GM12864 (cell line): ENCODE measurements at places on chromosomes 12 and 14.
A peak's percentile ranks its signal among the peaks of the same experiment; 100 is the strongest.

DNA sequence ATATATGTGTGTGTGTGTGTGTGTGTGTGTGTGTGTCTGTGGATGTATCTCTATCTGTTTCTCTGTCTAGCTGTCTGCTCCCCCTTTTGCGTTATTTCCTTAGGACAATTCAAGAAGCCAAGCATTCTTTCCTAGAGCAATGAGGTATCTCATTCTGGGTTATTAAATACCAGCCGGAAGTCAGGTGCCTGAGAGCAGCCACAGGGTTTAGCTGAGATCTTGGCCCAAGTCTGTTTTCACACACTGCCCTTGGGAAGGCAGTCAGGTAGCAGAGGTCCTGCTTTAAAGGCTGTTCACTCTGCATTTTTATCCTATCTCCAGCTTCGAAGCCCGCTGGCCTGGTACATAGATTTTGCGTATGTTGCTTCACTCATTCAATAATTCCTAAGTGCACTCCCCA lies 76.8 kb downstream of the TSPAN9 start:
- no peak for DNase-seq

DNA sequence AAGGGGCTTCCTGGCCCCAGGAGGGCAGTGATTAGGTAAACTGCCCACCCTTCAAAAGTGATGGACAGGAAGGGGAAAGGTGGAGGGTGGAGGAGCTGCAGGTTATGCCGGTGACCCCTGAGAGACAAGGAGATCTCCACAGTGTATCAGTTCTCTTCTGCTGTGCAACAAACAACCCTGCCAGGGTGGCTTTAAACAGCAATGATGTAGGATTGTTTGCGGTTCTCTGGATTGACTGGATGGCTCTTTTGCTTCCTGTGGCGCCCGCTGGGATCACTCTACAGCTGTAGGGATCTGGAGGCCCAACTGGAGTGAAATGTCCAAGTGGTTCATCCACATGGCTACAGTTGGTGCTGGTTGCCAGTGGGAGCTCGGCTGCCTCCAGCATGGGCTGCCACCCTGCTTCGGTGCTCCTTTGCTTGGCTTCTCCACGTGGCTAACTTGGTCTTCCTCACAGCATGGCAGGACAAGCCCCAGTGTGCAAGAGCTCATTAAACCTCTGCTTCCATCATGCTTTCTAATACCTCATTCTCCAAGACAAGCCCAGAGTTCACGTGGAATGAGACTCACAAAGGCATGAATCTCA lies 8.6 kb upstream of the ANKRD9 start:
- no peak for DNase-seq

- DNase-seq = no peak
Observed at GRCh38 chr14:39025810-39026627, 77.0 kb downstream of the SEC23A start.

- DNase-seq = no peak
Observed at GRCh38 chr14:104034976-104035699, 50.4 kb upstream of the ASPG start.

GRCh38 chr12:109892748-109893147 lies 7.3 kb upstream of the TCHP start:
- DNase-seq = peak; percentile 78

GRCh38 chr14:95261616-95262510 lies 57.8 kb downstream of the CLMN start:
- DNase-seq = no peak

DNA sequence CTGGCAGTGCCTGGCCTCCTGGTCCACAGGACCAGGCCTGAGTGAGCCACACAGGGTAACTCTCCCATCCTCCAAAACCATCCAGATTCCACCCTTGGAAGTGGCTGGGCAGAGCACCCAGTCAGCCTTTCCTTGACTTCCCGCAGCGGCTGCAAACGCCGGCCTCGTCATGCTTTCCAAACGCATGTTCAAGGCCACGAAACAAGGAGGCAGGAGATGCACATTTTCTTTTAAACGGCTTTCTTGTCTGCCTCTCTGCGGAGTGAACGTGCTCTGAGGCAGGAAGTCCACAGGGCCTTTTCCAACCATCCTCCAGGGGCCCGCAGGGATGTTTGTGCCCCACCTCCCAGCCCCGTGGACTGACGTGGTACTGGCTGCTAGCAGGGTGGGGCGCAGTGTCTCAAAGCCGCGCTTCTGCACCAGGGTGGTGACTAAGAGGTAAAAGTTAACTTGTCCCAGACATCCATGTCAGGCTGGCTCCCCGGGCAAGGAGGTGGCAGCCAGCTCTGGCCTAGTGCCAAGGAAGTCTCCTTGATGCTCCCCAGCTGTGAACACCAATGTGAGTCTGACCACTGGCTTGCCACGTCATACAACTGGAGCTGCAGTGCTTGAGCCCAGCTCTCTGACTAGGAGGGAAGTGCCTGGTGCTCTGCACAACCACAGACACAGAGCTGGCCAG lies 45.0 kb downstream of the KCNA5 start:
- DNase-seq = no peak

DNA sequence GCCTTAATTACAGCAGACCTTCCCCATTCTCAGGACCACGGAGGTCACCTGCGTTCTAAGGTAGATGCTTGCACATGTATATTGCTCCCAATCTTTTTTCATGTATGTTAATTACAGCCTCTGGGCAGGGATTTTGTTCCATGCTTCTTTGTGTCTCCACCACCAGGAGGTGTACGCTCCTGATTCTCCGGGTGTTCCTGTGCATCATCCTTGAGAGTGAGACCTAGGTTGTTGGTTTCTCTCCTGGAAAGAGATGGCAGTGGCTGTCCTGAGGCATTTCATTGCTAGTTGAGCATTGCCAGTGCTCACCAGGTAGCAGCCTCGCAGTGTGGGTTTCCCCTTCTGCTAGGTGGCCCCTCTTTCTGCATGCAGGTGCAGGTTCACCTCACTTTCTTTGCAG lies 52.8 kb downstream of the KCNK13 start:
- no peak for DNase-seq

DNA sequence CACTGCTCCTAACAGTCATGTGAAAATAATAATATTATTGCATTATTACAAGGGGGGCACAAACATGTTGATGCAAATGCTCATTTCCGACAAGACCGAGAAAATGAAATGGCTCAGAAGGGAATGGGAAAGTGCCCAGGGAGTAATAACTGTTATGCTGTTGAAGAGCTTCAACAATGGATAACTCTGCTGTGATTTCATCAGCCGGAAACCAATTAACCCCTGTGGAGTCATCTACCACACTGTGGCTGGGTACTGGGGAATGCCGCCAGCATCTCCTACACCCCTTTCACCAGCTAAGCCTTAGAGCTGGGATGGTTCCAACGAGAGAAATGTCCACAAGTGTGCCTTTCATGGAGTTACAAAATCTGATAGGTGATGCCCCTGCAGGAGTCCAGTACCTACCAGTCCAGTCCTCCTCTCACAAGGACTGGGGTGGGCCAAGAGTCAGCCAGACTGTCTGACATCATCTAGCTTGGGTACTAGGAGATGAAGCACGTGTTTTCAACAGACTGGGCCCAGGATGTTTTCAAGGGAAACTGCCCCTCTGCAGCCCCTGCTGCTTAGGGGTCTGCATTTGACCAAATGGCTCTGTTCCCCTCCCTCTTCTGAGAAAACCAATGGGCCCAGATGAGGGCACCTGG lies 509.3 kb upstream of the CCDC196 start:
- DNase-seq = no peak

DNA sequence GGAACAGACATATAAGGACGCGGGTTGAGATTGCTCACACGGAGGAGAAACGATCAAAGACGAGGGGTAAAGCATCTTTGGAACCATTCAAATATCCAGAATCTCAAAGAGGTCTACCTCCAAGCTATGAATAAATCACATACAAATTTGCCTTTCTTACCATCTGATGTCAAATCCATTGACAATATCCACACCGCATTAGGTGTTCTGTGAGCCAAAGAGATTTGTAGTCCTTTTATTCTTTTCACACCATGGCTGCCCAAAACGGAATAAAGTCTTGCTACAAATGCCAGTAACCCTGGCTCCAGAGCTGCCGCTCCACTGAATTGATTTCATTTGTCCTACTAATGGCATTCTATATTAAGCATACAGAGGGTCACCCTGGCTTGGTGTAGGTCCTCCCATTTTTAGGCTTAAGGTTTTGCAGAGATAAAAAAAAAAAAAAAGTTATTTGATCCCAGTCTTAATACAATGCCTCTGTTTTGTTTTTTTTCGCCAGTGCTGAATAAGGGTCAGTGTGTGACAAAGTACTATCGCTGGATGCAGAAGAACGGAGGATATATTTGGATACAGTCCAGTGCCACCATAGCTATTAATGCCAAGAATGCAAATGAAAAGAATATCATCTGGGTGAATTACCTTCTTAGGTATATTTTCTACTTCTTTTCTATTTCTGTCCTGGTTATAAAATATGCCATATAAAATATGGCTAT lies 157.3 kb downstream of the EGLN3 start:
- no peak for DNase-seq

- peak; percentile 43 for DNase-seq
Observed at GRCh38 chr14:65637780-65638179, 225.2 kb downstream of the FUT8 start.

DNA sequence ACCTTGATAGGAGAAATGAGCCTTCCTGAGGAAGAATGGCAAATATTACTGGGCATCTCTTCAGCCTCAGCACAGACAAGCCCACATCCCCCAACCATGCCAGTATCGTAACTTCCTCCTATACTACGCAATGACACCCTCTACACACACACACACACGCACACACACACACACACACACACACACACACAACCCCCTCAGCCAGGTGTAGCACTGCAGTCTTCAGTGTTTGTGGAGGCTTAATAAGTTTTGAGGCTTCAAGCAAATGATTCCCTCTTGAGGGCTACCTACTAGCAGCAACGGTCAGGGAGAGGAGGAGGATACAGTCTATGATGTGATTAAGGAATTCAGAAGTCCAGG lies 1.6 kb downstream of the DGKA start:
- no peak for DNase-seq

DNA sequence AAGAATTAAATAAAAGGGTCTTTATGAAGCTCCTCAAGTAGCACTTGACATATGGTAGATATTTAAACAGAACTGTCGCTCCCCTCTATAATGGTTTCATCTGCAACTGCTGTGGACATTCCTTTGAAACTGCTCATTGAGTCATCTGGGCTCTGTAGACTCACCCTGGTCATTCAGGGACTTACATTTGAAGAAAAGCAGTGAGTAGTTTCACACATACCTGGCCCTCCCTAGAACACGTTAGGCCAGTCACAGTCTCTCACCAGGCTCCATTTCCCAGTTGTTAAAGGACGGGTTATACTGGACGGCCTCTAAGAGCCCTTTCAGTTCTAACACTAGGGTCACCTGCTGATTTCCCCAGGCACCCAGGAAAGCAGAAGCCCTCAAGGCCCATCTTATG lies 217.0 kb downstream of the BCL11B start:
- no peak for DNase-seq

DNA sequence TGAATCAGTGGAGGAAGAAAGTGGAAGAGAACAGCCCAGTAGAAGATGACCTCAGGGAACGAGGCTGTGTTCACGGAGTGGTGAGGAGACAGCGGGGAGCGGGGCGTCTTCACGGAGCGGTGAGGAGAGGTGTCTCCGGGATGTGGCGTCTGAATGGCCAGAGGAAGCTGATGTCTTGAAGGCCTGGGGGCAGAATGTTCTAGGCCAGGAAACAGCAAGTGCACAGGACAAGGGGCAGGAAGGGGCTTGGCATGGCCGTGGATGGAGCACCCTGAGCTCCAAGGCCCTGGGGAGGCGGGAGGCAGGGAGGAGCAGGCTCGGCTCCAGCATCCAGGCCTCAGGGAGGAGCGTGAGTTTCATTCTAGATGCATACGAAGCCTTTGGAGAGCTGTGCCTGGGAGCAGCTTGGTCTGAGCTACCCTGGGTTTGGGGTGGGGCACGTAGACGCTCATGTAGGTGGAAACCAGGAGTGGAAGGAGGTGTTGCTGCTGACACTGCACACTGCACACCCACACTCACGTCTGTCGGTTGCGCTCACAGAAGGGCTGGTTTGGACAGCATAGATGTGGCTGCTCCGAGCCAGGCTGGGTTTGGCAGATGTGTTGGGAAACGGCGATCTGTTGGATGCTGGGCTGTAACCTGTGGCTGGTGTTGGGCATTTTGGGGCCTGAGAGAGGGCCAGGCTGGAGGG lies 131.6 kb downstream of the ADGRD1 start:
- no peak for DNase-seq

GRCh38 chr14:40955131-40955505 lies 651.6 kb upstream of the LRFN5 start:
- DNase-seq = no peak

DNA sequence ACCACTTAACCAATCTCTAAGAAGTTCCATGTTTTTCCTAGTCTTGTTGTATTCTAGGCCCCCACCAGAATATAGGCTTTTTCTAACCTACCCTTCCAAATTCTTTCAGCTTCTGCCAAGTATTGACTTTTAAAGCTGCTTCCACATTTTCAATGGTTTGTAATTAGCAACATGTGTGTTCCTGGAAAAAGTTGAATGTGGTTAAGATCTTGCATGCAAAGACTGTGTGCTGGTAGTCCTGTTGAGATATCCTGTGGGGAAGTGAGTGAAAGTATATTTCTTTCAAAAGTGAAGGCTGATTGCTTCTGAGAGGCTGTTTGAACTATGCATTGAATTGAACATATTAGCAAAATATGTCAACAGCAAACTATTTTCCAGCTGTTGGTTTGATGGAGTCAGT lies 646 bp upstream of the OR6C4 start:
- DNase-seq = no peak

DNA sequence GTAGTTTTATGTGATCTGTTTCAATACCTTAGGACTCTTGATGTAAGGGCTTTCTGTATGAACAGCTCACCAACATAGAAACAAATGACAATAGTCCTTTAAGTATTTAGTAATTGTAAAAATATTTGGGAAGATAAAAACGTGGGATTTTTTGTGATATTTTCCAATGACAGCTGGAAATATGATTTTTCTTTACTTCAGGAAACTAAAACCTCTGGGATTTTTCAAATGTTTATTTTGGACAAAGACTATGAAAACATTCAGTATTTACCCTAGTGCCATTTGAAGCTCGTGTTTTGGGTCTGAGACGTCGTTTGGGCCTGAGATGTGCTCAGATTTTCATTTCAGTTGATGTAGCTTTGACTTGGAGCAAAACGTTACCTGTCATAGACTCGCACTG lies 240.0 kb downstream of the BMP4 start:
- DNase-seq = no peak

DNA sequence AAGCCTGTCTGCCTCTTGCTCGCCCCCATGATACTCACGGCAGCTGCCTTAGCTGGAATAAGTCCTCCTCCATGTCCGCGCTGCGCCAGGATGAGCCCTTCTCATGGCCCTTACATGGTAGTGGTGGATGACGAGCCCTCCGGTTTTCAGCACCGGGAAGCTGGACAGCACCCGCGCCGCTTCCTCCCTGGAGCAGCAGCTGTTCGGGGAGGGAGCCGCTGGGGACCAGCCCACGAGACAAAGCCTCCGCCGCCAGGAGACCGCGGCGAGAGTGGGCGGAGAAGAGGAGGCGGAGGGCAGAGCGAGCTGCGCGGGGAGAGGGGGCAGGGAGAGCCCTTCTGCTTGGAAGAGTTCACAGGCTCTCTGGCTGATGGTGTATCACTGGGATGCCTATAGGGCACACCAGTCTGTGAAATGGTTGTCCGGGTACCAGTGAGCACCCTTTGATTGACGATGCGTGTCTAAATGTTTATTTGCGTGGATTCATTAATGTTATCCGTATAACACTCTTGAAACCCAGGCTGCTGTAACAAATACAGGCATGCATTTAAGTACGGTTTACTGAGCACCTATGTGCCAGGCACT lies at the start of gene SVOP:
TSS of gene SVOP (minus strand) at position 273 of the 585 bp plus-strand sequence. CDS start at position 73, 200 bp downstream.
- no peak for DNase-seq

- no peak for DNase-seq
Observed at GRCh38 chr14:38873941-38874612, 229.0 kb downstream of the SEC23A start.

- no peak for DNase-seq
Observed at GRCh38 chr14:105850853-105851581, 324.6 kb downstream of the TMEM121 start.
